ENCODE measurements at places on chromosomes 13 and 19. TPM values are rescaled to one million over a fixed set of nuclear protein-coding genes. Genes with fewer than 3 reads are reported as not detected.

GRCh38 chr13:23003446-23003845, 177.3 kb upstream of the SGCG start:
- DNase-seq: no peak

- DNase-seq: no peak
Observed at GRCh38 chr19:31840371-31840770, 491.1 kb upstream of the TSHZ3 start.

PRSS57 gene
- not detected for total RNA-seq

DNA sequence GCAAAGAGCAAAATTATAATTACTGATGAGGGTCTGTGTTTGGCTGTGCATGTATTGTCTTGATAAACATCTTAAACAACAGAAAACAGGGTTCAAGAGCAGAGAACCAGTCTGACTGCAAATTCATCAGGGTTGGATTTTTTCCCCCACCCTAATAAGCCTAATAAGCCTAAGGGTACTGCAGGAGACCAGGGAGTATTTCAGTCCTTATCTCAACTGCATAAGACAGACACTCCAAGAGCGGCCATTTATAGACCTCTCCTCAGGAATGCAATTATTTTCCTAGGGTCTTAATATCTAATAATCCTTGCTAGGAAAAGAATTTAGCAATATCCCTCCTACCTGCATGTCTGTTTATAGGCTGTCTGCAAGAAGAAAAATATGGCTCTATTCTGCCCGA, 2011.5 kb upstream of the PCDH20 start:
- DNase-seq: no peak

GRCh38 chr19:41248895-41249294, 15.3 kb upstream of the HNRNPUL1 start:
- DNase-seq: no peak
